ENCODE measurements at places on chromosomes 13 and 19.

GRCh38 chr13:94722609-94723345 is 10.4 kb upstream of the SOX21 start:
- DNase-seq: no peak

DNA sequence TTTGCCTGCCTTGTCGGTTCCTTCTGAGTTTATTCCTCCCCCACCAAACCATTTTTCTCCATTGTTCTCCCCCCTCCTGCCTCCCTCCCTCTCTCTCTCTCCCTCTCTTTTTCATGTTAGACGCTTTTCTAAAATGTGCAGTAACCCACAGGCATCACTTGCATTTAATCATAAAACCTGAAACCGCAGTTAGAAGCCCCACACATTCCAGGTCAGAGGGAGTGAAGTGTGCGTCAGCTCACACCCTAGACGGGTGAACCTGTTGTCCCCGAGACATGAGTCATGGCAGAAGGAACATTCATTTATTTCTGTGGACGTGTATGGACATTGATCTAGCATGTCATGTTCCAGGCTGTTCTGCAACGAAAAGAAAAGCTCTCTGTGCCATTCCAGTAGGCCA is 19.9 kb downstream of the ONECUT3 start:
- DNase-seq: no peak

- DNase-seq: no peak
Measured at GRCh38 chr19:27714857-27715256, 1498.1 kb downstream of the UQCRFS1 start.

DNA sequence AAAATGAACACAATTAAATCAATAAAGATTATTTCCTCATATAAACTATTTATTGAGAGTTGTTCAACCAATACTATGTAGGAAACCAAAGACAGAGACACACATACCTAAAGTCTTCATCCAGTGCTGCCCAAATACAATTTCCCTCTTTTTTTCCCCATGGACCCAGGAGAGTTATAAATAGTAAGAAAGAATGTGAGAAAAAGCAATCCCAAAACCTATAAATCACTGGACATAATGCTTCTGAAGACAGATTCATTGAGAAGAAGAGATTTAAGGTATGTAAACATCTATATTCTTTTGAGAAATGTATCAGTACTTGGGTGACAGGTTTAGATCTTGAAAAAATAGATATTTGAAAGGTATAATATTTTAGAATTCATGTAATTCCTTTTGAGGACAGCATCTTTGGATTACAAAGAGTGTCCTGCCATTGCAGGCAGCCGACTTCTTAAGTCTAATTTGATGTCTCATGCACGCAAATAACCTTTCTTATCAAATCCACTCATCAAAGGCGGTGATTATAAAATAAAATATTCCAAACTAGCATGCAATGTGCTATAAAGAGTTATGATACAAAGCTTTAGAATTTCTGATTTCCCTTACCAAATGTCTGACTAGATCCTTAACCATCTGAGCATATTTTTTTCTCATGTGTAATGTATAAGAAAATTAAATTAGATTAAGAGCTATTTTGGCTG is 739.4 kb downstream of the LIG4 start:
- DNase-seq: no peak

DNA sequence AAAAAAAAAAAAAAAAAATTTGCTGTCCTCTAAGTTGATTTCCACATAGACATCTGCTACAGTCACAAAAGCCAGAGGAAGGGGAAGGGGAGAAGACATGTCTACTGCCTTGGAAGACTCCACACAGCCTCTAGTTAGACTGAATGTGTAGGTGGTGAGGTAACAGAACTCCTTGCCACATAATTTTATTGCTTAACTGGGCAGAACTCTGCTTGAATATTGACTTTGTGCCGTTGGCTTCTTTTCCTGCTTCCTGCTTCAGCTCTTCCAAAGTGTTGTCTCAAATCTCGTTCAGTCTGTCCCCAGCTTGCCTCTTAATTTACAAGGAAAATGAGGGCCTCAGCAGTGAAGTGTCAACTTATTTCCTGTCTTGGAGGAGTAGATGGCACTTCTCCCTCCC is 37.1 kb downstream of the ESD start:
- no peak for DNase-seq

DNA sequence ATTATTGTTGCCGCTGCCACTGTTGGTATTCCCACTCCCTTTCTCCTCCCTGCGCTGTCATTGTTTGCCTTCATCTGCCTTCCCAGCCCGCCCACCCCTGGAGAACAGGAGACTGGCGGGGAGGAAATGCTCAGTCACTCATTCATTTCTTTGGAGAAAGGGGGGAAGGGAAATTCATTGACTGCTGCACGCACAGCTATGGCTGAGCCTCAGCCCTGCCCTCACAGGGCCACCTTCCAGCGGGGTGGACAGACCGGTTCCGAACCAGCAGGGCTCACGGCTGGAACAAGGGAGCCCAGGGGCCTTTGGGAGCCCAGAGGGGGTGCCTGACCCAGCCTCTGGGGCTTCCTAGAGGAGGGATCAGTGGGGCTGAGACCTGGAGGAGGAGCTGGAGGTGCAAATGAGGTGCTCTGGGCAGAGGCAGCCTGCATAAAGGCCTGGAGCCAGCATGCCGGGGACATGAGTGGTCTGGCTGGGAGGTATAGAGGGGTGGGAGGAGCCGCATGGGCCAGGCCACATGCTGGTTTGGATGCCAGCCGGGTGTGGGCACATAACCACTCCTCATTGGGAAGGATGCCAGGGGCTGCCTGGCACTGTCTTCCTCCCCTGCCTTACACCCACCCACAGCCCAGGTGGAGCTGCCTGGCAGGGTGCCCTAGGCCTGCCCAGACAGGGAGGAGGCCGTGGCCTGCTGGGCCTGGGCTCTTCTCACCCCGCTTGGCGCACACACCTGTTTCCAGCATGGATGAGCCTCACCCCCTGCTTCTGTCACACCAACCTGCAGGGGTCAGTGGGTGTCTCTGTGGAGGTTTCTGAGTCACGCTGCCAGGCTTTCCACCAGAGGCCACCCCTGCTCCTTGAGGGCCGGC is 26.8 kb downstream of the PPP5C start:
- DNase-seq: peak; percentile 19

- no peak for DNase-seq
Measured at GRCh38 chr13:21014502-21015170, 46.8 kb downstream of the LATS2 start.

DNA sequence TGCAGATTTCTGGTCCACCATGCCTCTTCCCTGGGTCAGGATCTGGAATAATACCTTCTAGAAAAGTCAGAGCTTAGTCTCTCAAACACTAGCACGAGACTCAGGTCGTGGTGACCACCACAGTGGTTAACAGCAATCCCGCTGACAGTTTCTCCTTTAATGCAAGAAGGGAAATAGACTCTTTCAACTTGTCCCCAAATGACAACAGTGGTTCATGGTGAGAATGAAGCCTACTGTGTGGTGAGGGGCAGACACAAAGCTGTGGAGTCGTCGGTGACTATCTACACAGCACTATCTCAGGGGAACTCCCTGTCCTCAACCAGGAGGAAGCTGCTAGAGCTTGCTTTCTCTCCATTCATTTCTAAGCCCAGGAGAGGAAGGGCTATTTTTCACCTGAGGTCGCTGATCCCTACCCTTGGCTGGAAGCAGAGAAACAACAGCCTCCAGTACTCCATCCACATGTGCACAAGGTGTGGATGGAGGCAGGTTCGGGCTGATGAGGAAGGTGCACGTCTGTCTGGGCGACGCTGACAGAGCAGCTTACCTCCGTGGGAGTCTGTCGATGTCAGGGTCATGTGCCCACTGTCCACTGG is 72.4 kb downstream of the STK24 start:
- DNase-seq: no peak
